ENCODE measurements at places on chromosomes 13 and 19.

DNA sequence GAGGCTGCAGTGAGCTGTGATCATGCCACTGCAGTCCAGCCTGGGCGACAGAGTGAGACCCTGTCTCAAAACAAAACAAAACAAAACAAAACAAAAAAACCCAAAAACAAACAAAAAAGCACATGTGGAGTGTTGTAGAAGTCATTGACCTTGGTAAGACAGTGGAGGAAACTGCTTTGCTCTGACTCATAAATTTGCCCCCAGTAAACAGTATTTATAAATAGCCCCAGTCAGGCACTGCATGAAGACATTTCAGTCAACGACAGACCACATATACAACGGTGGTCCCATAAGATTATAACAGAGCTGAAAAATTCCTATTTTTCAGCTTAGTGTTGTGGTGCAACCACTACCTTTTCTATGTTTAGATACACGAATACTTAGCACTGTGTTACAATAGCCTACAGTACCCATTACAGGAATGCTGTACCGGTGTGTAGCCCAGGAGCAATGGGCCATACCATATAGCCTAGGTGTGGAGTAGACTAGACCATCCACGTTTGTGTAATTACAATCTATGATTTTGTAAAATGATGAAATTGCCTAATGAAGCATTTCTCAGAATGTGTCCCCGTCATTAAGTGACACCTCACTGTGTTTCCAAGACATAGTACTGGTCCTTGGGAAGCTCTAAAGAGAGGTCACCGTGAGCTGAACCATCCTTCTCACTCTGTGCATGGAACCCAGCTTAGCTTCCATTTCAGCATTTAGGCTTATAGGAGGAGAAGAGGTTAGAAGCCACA lies 1.1 kb downstream of the ARL11 start:
- no peak for DNase-seq

GRCh38 chr13:86758116-86758515 lies 913.1 kb upstream of the SLITRK5 start:
- no peak for DNase-seq

- DNase-seq: no peak
These were observed 5.9 kb upstream of the CIRBP start for GRCh38 chr19:1263188-1263587.

DNA sequence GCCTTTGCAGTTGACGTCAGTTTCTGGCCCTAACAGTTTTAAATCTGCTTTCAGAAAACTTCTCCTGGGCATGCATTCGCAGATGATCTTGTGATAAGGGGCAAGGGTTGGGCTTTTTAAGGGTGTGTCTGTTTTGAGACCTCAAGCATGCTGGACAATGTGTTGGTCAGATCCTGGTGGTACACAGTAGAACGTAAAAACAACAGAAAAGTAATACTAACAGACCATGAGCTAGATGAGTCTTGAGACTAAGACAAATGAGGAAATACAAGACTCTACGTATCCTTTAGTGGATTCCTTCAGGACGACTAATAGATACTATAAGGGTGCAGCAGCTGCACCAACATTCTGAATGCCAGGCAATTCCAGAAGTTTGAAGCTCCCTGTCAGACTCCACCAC lies 237.6 kb downstream of the DNAJC15 start:
- DNase-seq: no peak

DNA sequence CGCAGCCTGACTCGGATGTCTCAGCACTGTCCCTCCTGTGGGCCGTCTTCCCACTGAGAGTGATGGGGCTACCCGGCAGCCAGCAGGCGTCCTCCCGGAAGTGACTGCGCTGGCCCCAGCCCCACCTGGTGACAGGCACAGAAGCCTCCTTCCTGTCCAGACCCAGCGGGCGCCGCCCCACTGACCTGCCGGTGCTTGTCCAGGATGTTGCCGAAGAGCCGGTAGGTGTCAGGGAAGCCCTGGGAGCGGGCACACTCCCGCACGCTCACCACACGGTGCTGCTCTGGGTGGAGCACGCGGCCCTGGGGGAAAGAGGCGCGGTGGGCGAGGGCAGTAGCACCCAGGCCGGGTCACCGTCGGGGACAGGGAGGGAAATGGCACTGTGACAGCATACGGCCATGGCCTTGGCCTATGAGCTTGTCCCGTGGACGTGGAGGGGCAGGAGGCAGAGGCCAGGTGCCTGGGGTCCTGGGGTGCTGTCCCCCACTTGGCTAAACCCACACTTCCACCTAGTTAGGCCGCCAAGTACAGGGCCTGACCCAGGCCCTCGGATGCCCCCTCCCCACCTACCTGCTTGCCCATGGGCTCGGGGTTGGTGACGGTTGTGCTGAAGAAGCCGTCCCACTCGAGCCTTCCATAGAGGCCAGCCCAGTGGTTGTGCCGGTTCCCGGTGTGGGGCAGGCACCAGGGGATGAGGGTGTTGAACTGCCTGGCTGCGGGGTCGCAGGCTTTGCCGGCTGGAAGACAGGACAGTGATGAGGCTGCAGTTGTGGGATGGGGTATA lies 16.0 kb upstream of the EIF3G start:
- no peak for DNase-seq

GRCh38 chr13:32949820-32950219 lies 66.4 kb upstream of the KL start:
- no peak for DNase-seq

DNA sequence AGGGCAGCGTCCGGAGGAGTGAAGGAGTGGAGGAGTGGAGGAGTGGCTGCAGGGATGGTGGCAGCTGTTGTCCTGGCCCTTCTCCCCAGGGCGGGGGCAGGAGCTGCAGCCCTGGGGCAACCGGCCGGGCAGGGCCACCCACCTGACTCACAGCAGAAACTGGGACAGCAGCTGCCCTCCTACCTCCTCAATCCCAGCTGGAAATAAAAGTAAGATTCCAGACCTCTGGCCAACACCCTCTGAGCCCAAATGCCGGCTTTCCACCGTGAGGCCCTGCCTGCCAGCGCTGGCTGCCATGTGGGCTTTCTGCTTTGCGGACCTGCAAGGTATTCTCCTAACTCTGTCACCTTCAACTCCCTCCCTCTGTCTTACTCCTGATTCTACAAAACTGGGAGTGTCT lies 3.3 kb upstream of the CLPP start:
- no peak for DNase-seq

DNA sequence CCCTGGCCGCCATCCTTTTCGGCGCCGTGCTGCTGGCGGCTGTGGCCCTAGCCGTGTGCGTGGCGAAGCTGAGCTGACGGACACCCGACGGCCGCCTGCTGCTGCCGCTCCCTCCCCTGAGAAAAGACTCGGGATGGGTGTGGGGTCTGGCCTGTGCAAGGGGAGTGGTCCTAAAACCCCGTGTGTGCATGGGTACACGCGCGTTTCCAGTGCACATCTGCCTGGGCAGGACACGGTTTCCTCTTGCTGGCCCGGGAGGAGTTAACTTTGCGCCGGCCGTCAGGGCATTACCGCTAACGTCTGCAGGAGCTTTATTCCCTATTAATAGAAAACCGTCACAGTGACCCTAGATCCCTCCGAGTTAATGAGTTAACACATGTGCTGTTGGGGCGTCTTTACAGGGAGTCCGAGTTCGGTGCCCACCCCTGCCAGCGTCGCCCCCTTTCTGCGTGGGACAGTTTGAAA lies 1.3 kb downstream of the RGS9BP start:
- DNase-seq: no peak

GRCh38 chr19:46845959-46846459 lies 4.6 kb downstream of the AP2S1 start:
- DNase-seq: no peak

DNA sequence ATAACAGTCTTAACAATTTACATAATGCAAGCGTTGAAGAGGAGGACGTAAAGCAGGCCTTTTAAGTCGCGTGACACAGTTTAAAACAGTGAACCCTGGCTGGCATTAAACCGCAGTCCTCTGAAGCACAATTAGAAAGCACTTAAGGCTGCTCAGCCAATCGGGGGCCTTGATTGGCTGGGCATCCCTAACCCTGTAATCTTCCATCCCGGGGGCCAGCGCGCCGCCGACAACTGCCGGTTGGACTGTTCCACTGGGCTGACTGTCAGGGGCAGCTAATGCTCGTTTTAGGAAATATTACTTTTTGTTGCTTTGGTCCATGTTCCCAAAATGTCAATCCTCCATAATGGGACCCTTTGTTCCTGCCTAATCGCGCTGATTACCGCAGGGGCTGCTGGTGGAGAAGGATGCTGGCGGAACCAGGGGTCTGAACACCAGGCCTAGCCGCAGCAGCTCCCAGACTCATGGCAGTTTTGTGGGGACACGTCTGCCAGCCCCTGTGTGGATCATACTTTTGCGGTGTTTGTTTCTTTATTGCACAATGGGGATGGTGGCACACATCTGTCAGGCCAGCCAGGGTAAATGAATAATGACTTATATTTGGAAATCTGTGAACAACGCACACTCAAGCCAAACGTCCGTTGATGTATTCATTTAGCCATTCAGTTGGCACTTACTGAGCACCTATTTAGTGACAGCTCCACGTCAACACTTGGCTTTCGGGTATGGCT lies 127.1 kb upstream of the SPACA7 start:
- DNase-seq: no peak

DNA sequence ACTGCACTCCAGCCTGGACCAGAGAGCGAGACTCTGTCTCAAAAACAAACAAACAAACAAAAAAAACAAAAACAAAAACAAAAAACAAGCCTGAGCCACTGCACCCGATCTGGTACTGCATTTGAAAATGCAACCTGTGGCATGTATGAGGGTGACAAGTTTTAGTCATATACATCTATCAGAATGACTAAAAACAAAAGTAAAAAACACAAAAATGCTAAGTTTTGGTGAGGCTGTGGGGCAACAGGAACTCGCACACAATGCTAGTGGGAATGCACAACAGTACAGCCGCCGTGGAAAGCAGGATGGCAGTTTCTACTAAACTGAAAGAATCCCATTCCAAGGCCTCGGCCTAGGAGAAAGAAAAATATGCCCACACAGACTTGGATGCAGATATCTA lies 7.8 kb downstream of the EBPL start:
- no peak for DNase-seq

GRCh38 chr19:43290568-43291359 lies 21.4 kb upstream of the PSG9 start:
- DNase-seq: no peak

- no peak for DNase-seq
These were observed 41.8 kb downstream of the SUGP2 start for GRCh38 chr19:18991468-18991867.

GRCh38 chr19:49395581-49396407 lies 7.7 kb downstream of the KASH5 start:
- DNase-seq: no peak

DNA sequence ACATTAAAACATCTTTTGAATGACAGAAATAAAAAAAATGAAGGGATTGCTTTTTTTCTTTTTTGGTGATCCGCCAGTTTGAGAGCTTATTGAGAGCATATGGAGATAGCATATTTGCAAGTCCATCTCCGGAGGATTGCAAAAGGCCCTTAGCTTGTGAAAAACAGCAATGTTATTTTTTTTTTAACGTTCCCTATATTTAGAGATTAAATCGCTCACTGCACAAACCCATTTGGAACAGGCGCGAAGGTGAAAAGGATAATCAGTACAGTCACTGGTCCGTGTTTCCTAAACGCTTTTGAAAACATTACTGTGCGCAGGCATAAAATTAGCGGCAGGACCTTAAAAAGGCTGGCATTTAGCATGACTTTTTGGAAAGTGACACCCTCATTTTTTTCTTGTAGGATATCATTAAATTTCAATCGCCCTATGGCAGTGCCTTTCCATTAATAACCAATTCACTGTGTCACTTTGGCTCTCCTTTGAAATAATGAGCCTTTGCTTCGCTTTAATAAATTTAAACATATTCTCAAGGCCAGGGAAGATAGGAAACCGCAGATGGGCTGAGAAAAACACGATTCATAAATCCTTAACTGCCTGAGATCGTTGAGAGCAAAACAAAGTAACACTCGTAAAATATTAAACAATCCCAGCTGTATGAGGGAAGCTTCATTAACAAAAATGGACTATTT lies 342.2 kb downstream of the DACH1 start:
- DNase-seq: no peak

GRCh38 chr19:7596211-7596937 lies 711 bp downstream of the CAMSAP3 start:
- DNase-seq: no peak

DNA sequence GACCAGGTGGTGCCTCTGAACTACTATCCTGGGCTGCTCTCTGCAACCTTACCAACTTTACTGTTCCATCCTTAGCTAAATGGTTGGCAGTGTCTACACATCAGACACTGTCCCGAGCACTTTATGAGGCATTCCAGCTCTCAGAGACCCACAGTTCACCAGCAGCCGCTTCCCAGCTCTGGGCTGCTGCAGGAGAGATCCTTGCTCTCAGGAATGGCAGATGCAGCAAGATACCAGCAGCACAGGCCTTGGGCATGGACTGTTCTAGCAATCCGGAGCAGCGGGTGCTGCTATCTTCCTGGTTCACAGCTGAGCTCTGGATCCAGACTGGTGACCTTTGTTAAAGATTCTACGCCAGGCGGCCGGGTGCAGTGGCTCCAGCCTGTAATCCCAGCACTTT lies 3.3 kb upstream of the LPAR2 start:
- DNase-seq: no peak

GRCh38 chr19:30175987-30176386 lies 196.2 kb upstream of the ZNF536 start:
- DNase-seq: no peak

DNA sequence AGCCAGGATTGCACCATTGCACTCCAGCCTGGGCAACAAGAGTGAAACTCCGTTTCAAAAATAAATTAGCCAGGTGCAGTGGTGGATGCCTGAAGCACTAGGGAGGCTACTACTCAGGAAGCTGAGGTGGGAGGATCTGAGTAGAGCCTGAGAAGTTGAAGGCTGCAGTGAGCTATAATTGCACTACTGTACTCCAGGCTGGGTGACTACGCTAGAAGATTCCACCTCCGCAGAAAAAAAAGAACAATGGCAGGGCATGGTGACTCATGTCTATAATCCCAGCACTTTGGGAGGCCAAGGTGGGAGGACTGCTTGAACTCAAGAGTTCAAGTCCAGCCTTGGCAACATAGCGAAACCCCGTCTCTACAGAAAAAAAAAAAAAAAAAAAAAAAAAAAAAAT lies 20.5 kb downstream of the HAUS8 start:
- no peak for DNase-seq

DNA sequence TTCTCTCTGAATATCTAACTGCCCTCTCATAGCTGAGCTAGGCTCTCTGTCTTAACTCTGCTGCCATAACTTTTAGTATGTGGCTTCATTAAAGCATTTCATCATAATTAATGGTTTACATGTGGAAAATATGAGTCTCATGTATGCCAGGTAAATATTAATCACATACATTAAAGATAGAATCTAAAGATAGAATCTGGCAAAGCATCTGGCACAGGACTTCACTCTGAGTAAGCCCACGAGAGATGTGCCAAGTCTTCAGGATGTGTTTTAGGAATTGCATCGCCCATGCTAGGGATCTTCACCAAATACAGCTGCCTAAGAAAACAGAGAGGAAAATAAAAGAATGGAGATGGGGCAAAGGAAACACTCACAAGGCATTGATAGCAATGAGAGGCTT lies 285.8 kb downstream of the DIAPH3 start:
- no peak for DNase-seq

GRCh38 chr19:57813919-57814504 lies 701 bp downstream of the ZNF552 start:
- no peak for DNase-seq

- no peak for DNase-seq
These were observed 1.6 kb downstream of the MISP3 start for GRCh38 chr19:14073925-14074838.

- no peak for DNase-seq
These were observed at the start of gene CNOT3 for GRCh38 chr19:54137699-54138488. CNOT3 (plus strand) TSS chr19:54137762; CDS start chr19:54142979, 5,217 bp downstream.

All from GM19239 (cell line).